A673 (cell line): ENCODE measurements at places on chromosomes 5 and 9. TPM values are rescaled to one million over a fixed set of nuclear protein-coding genes. Genes with fewer than 3 reads are reported as not detected.
A peak's percentile ranks its signal among the peaks of the same experiment; 100 is the strongest.

GRCh38 chr5:127961763-127962145, 121.8 kb upstream of the SLC12A2 start:
- DNase-seq, result no peak

- DNase-seq, result peak; percentile 34
Observed at GRCh38 chr9:129803676-129804060, 684 bp downstream of the TOR1B start.

- DNase-seq, result no peak
Observed at GRCh38 chr9:90825586-90825985, 24.0 kb downstream of the SYK start.

DNA sequence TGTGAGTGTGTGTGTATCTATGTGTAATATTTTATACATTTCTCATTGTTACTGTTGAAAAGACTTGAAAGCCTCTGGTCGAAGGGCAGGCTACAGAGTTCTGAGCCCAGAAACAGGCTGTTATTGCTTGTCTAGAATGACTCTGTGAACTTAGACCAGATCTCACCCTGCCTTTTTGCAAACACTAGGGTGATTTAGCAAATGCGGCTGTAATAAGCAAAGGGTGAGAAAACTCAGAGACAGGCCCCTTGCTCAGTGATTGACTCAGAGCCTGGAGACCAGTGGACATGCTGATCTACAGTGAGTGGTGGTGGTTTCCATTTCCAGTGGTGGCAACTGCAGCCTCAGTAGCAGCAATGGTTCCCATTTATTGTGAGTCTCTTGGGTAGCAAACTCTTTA, 183.7 kb downstream of the ATP10B start:
- no peak for DNase-seq

- no peak for DNase-seq
Observed at GRCh38 chr5:159851053-159851452, 65.2 kb upstream of the ADRA1B start.

DNA sequence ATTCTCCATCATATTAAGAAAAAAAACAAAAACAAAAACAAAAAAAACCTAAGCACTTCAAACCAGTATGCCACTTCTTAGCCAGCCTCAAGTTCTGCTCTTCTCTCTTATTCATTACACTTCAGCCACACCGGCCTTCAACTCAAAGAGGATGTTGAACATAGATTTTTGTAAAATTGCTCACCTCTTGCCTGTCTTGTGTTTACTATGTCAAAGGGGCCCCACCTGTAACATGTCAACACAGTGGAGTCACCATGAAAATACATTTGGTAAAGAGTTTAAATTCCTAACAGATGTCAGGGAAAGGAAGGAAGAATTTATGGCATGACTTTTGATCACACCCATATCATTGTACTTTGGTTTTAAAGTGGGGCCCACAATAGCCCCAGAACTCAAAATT, 121.1 kb upstream of the GHR start:
- DNase-seq, result no peak

DNA sequence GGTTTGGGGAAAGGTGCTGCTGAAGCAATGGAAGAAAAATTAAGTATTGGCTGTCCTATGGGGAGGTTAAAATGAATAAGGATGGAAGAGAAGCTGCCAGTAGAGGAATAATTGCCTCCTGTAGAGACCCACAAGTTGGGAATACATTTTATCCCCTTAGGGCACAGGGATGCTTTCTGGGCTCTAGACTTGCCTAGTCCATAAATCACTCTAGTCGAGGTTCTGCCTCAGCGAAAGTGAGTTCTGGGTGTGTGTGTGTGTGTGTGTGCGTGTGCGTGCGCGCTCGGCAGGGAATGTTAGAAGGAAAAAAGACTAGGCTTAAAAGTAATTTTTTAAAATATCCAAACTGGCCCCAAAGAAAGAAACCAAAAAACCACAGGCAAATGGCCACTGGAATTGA, 291.6 kb downstream of the DOCK8 start:
- no peak for DNase-seq

GRCh38 chr5:91016954-91017700, 366.0 kb downstream of the ARRDC3 start:
- DNase-seq, result no peak

GRCh38 chr9:134325096-134325812, 1.0 kb upstream of the RXRA start:
- DNase-seq, result no peak

CYLC2 gene
- not detected in 2 replicates for total RNA-seq

PCDHB14 gene
- total RNA-seq, result 6.9 and 7.4 TPM in 2 replicates

LCN15 gene
- total RNA-seq, result not detected in 2 replicates

CSF1R gene
- total RNA-seq, result not detected in 2 replicates

JAK2 gene
- 7.3 and 10.5 TPM in 2 replicates for total RNA-seq
